ENCODE measurements at places on chromosomes 12 and 14. TPM values are rescaled to one million over a fixed set of nuclear protein-coding genes. Genes with fewer than 3 reads are reported as not detected.

TNFAIP2 gene
- polyA plus RNA-seq = 52.7 TPM

NCAPD2 gene
- 63.6 TPM for polyA plus RNA-seq

ETFRF1 gene
- 64.1 TPM for polyA plus RNA-seq

GNS gene
- polyA plus RNA-seq = 135 TPM

ZFHX2 gene
- 7.1 TPM for polyA plus RNA-seq

CLEC4D gene
- 0.50 TPM for polyA plus RNA-seq

KLRB1 gene
- polyA plus RNA-seq = 5.6 TPM

GSC gene
- polyA plus RNA-seq = not detected

TMEM121 gene
- polyA plus RNA-seq = 2.7 TPM

BCL2L14 gene
- polyA plus RNA-seq = 0.78 TPM

PIWIL1 gene
- polyA plus RNA-seq = 0.98 TPM

CIDEB gene
- 20.2 TPM for polyA plus RNA-seq

GPRC5A gene
- polyA plus RNA-seq = 12.4 TPM

HVCN1 gene
- 15.7 TPM for polyA plus RNA-seq

KRT78 gene
- polyA plus RNA-seq = not detected

SFSWAP gene
- 40.3 TPM for polyA plus RNA-seq

GDF3 gene
- polyA plus RNA-seq = 0.89 TPM

All from left renal pelvis (tissue), 4 donors.